Central memory CD8-positive, alpha-beta T cell (primary cell): ENCODE measurements at places on chromosomes 6 and 20.

DNA sequence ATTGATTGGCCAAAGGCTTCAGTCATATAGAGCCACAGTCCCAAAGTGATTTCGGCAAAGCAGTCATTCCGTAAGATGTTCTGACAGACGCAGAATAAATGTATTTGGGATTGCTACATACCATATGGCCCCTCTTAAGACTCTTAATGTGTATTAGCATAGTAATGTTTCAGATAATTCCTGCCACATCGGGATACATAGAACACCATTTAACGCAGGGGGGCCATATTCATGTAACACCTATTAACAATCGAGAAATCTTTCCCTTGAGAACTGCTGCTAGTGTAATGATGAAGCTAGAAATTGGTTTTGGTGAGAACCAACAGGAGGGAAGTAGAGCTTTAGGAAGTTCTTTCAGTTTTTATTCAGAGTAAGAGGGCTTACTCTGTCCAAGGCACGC, 390.9 kb upstream of the SASH1 start:
- H3K36me3 ChIP-seq = no peaks in the 10 kb centered on the region
- DNase-seq = no peak
- H3K4me1 ChIP-seq = no peaks in the 10 kb centered on the region

GRCh38 chr20:47205577-47206123, 150.8 kb downstream of the ZMYND8 start:
- peaks cover 26% of the 10 kb centered on the region for H3K36me3 ChIP-seq
- H3K4me3 ChIP-seq = no peak overlapping the region
- no peaks in the 10 kb centered on the region for H3K27me3 ChIP-seq

DNA sequence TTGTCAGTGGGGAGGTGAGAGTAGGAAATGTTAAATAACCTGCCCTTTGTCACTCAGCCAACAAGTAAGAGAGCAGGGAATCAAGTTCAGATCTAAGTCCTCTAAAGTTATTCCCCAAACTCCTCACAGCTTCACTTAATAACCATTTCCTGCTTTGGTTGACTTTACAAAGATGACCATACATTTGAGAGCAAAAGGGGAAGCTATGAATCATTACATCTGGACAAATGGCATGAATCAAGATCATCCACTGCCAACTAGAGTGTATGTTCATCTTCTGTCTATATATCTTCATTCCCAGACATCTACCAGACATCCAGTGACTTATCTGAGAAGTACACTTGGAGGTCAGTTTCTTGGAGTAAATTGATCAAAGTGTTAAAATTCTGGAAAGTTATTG, 15.1 kb upstream of the HIVEP2 start:
- DNase-seq = no peak
- no peaks in the 10 kb centered on the region for H3K4me1 ChIP-seq
- H3K27me3 ChIP-seq = no peaks in the 10 kb centered on the region

GRCh38 chr20:24672181-24672880, 202.9 kb downstream of the SYNDIG1 start:
- no peaks in the 10 kb centered on the region for H3K36me3 ChIP-seq
- H3K4me1 ChIP-seq = no peaks in the 10 kb centered on the region
- no peak overlapping the region for H3K4me3 ChIP-seq
- H3K27ac ChIP-seq = no peak overlapping the region
